ENCODE measurements at places on chromosomes 13 and 19.
A peak's percentile ranks its signal among the peaks of the same experiment; 100 is the strongest.

GRCh38 chr19:2345794-2346663 lies 14.0 kb upstream of the TMPRSS9 start:
- no peak for DNase-seq

GRCh38 chr13:33639158-33639557 lies 178.8 kb upstream of the RFC3 start:
- no peak for DNase-seq

DNA sequence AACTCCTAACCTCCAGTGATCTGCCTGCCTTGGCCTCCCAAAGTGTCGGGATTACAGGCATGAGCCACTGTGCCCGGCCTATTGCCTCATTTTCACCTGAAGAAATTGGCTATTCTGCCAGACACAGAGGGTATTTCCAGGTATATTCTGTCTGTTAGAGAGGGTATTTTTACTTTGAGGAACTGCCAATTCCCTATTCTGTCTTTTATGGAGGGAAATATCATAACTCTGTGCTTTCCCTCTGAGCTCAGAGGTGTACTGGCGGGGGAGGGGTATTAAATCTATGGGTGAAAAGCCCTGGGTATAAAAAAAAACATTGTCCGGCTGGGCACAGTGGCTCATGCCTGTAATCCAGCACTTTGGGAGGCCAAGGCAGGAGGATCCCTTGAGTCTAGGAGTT lies 24.8 kb downstream of the TSKS start:
- no peak for DNase-seq

DNA sequence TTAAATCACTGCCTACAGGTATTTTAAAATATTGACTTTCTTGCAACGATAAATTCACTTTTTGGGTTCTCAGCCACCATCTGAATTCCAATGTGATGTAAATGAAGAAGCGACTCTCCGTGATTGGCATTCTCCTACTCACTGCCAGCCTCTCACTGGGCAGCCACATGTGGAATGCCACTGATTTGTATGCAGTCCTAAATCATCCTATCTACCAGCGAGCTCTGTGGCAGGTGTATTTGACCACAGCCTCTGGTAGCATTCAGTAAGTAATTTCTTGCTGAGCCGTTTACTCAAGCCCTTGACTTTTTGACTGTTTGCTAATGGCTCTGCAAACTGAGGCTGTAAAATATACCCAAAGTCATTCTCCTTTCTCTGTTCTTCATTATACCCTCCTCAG lies 559.0 kb upstream of the SLC10A2 start:
- DNase-seq = no peak

DNA sequence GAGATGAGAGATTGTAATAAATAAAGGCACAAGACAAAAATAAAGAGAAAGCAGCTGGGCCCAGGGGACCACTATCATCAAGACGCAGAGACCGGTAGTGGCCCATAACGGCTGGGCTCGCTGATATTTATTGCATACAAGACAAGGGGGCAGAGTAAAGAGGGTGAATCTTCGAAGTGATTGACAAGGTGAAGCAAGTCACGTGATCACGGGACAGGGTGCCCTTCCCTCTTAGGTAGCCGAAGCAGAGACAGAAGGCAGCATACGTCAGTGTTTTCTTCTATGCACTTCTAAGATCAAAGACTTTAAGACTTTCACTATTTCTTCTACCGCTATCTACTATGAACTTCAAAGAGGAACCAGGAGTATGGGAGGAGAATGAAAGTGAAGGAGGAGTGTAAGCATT lies 4.6 kb upstream of the PRKCG start:
- DNase-seq = no peak

GRCh38 chr13:52906122-52906903 lies 57.9 kb upstream of the PCDH8 start:
- no peak for DNase-seq

GRCh38 chr13:39273953-39274738 lies 235.9 kb downstream of the NHLRC3 start:
- no peak for DNase-seq

GRCh38 chr19:18465214-18465963 lies 27.5 kb upstream of the ISYNA1 start:
- DNase-seq = no peak

GRCh38 chr19:53639471-53639870 lies 7.7 kb downstream of the DPRX start:
- DNase-seq = no peak

GRCh38 chr19:14450168-14450874 lies 17.2 kb downstream of the PKN1 start:
- peak; percentile 33 for DNase-seq

Data from activated T-cell treated with anti-CD3 and anti-CD28 coated beads for 1 hour (primary cell).